ENCODE measurements at places on chromosomes 12 and 14. TPM values are rescaled to one million over a fixed set of nuclear protein-coding genes. Genes with fewer than 3 reads are reported as not detected.

- no peak for DNase-seq
- no peaks in the 10 kb centered on the region for H3K27me3 ChIP-seq
- H3K4me3 ChIP-seq: no peak overlapping the region
- peaks cover 88% of the 10 kb centered on the region for H3K4me1 ChIP-seq
- peaks cover 13% of the 10 kb centered on the region for H3K36me3 ChIP-seq
These were observed 10.4 kb downstream of the ACTN1 start for GRCh38 chr14:68968721-68969120.

DNA sequence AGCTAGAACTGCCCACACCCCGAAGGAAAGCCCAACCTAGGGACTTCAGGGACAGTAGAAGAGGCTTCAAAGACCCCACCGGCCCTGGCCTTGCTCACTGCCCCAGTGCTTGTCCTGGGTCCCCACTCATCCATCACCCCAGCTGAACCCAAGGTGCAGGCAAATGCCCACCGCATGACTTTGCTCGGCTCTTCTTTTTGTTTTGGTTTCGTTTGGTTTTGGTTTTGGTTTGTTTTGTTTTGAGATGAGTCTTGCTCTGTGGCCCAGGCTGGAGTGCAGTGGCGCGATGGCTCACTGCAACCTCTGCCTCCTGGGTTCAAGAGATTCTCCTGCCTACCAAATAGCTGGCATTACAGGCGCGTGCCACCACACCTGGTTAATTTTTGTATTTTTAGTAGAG, 9.0 kb downstream of the CCDC85C start:
- H3K4me1 ChIP-seq: peaks cover 100% of the 10 kb centered on the region
- no peak for DNase-seq
- no peaks in the 10 kb centered on the region for H3K36me3 ChIP-seq
- no peak overlapping the region for H3K4me3 ChIP-seq
- H3K27ac ChIP-seq: no peak overlapping the region

EGLN3 gene
- total RNA-seq: 153 TPM

GRCh38 chr14:35383569-35384454, 20.7 kb downstream of the NFKBIA start:
- DNase-seq: peak; percentile 12
- H3K27me3 ChIP-seq: no peaks in the 10 kb centered on the region
- H3K4me3 ChIP-seq: no peak overlapping the region
- peak overlapping the region; percentile 93 for H3K27ac ChIP-seq
- peaks cover 34% of the 10 kb centered on the region for H3K4me1 ChIP-seq
- no peaks in the 10 kb centered on the region for H3K36me3 ChIP-seq

GRCh38 chr14:95502381-95502950, 14.0 kb downstream of the SYNE3 start:
- H3K27ac ChIP-seq: peak overlapping the region; percentile 73
- peaks cover 96% of the 10 kb centered on the region for H3K4me1 ChIP-seq
- H3K4me3 ChIP-seq: no peak overlapping the region
- no peaks in the 10 kb centered on the region for H3K27me3 ChIP-seq
- no peaks in the 10 kb centered on the region for H3K36me3 ChIP-seq
